CD4-positive, alpha-beta T cell treated with Interferon alpha-2 for 1 hour (primary cell): ENCODE measurements at places on chromosomes 3 and 15.

- DNase-seq = no peak
These were observed 230.4 kb upstream of the BHLHE40 start for GRCh38 chr3:4748701-4749378.

DNA sequence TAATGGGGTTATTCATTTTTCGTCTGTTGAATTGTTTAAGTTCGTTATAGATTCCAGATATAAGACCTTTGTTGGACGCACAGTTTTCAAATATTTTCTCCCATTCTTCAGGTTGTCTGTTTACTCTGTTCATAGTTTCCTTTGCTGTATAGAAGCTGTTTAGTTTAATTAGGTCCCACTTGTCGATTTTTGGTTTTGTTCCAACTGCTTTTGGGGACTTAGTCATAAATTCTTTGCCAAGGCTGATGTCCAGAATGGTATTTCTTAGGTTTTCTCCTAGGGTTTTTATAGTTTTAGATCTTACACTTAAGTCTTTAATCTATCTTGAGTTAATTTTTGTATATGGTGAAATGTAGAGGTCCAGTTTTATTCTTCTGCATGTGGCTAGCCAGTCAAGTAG, 58.9 kb upstream of the ZNF280D start:
- DNase-seq = no peak

- no peak for DNase-seq
These were observed 2.1 kb downstream of the IDH2 start for GRCh38 chr15:90099868-90100831.

DNA sequence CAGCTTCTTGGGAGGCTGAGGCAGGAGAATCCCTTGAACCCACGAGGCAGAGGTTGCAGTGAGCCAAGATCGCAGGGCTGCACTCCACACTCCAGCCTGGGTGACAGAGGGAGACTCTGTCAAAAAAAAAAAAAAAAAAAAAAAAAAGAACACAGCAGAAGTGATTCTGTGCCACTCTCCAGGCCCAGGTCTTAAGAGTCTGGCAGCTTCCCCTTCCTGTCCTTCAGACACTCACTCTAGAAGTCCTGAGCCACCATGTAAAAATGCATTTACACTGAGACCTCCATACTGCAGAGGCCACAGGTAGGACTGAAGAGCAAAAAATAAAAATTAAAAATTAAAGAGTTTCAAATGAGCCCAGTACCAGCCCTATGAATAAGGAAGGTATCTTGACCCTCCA, 11.8 kb upstream of the CDV3 start:
- no peak for DNase-seq

DNA sequence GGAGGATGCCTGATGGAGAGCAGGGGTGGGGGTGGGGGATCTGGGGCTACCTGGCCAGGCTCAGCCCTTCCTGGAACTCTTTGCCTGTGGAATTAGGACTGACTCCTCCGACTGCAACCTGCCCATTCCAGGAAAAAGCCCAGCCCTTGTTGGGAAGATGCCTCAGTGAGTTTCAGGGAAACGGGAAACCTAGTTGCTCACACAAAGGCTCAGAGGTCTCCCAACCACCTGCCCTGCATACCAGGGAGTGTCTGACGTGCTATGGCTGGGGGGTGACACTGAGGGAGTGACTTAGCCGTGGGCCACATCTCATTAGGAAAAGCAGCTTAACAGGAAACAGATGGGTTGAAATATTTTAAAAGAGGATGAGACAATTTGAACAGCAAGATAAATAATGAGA, 27.9 kb downstream of the CYP8B1 start:
- no peak for DNase-seq

DNA sequence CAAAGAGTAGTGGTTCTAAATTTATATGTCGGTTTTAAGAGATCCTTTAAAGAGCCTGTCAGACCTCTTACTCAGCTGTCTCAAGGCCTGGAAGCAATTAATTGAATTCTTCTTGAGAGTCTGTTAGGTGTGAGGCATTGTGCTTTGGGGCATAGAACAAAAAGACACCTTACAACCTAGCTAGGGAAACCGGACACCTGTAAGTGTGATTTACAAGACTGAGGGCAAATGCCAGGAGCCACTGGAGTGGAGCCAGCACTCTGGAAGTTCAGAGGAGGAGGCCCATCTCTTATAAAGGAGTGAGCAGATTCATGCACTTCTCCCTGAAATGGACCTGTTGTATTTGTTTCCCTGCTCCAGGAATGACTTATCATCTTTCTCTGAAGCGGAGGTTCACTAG, 97.7 kb upstream of the NUDT16 start:
- no peak for DNase-seq

DNA sequence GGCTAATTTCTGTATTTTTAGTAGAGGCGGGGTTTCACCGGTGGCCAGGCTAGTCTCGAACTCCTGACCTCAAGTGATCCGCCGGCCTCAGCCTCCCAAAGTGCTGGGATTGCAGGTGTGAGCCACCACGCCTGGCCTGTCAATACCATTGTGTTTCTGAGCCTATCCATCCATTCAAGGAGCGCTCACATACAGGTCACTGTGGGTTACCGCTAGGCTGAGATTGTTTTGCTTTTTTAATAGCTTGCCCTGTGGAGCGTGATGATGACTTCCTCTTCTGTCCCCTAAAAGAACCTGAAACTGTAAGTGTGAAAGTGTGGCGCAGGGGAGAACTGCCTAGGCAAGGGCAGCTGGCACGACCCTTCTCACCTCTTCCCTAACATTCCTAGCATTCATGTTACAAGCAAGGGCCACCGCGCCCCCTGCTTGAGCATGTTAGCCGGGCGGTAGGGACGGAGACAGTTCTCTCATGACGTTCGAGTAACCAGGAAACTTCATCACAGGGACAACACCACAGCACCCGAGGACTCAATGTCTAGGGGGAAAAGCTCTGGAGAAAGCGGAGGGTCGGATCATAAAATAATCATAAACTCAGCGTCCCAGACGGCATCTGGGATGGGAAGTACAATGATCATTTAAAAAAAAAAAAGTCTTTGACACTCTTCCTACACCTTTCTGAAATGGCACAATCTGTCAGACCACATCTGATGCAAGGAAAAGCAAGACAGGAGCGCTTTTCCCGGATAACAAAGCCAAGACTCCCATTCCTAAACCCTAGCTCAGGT, 790 bp downstream of the LAMP3 start:
- DNase-seq = peak; percentile 68
